ENCODE measurements at places on chromosomes 3 and 15.

- no peak for DNase-seq
These were observed 8.0 kb downstream of the TM6SF1 start for GRCh38 chr15:83115410-83115809.

DNA sequence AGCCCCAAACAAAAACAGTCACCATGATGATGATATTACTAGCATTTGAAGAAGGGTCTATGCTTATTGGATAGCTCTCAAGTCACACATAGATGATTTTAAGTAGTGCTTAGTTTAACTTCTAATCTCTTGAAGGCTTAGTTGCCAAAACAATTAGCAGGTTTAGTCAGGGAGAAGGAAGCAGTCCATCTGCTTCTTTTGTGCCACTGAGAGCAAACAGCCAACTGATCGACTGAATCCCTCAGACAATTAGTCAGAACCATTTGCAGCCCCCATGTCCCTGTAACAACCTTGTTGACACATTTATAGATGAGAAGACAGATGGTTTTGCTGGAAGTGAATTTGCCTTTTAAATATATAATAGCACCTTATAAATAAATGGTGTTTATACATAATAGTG, 585.1 kb upstream of the SUCLG2 start:
- no peak for DNase-seq

- no peak for DNase-seq
These were observed 636.1 kb downstream of the NTRK3 start for GRCh38 chr15:87620393-87620792.

DNA sequence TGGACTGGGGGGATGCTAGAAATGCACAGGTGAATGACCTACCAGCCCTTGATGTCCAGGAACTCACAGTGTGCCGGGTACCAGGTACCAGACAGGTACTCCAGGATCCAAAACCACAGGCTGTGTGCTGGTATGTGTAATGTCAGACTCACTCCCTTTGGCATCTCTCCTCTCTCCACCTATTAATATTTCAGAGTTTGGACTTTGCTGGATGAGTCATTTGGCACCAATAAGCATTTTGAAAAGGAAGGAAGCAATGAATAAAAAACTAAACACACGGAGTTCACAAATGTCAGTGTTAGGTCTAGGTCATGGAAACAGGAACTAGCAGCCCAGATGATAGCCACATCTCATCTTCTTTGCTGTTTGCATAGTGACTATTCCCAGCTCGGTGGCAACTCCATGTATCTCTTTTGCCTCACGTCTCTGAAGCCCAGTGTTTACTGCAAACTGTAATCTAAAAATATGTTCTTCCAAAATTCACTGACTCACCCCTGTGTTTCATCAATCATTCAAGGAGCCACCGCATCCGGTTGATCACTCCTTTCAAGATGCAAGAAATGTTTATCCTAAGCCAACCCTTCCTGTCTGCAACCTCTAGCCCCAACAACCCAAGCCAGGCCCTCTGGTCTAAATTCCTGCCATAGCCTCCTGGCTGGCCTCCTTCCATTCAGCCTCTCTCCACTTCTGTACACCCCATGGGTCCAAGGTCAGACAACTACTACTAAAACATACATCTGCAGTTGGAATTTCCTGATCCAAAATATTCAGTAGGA, 8.4 kb downstream of the ITGB5 start:
- DNase-seq = no peak

DNA sequence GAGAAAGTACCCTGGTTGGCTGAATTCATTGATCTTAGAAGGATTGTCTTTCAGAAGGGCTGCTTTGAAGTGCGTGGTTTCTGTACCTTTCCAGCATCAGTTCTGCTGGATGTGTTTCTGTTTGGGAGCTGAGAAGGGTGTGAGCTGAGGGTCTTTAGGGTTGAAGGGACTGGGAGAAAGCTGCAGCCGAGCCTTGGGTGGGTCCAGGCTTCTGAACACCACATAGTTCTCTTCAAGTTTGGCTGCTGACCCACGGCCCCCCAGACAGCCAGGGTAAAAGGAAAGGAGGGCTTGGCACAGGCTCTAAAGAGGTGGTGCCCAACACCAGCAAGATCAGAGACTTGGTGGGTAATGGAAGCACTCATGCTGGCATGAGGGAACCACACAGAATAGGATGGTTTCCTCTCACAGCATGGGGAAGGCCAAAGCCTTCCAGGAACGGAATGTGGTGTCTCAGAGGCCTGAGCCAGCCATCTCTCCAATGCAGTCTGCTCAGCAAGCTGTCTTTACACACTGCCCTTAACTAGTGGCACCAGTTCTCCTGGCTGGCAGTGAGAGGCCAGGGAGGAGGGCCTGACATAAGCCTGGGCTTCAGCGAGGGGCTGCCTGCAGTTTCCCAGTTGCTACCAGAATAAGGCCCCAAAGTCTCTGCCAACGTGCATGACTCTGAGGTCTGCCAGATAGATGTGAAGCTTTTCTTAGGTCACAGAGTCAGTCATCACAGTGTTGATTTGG, 239.0 kb upstream of the TRIM42 start:
- DNase-seq = no peak

GRCh38 chr3:157488144-157488543, 15.1 kb downstream of the VEPH1 start:
- DNase-seq = no peak

GRCh38 chr3:9779721-9780457, 10.1 kb upstream of the CAMK1 start:
- no peak for DNase-seq

GRCh38 chr15:27017168-27017809, 46.3 kb downstream of the GABRG3 start:
- DNase-seq = peak; percentile 43

DNA sequence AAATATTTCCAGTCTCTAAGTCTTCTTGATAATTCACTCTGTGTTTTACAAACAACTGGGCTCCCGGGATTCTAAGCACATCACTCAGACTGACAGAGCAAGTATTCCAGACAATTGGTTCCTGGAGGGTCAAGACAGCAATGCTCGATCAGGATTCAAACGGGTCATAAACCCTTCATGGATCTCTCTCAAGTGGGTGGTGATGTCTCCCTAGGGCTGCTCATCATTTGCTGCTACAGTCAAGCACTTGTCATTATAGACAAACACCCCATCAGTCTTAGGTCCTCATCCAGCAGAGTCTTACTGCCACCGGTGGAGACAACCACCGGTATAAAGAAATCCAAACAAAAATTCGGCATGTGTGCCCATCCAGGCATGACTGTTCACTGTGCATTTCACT, 921.1 kb downstream of the FHIT start:
- no peak for DNase-seq

GRCh38 chr3:6680119-6680806, 180.7 kb upstream of the GRM7 start:
- DNase-seq = no peak

DNA sequence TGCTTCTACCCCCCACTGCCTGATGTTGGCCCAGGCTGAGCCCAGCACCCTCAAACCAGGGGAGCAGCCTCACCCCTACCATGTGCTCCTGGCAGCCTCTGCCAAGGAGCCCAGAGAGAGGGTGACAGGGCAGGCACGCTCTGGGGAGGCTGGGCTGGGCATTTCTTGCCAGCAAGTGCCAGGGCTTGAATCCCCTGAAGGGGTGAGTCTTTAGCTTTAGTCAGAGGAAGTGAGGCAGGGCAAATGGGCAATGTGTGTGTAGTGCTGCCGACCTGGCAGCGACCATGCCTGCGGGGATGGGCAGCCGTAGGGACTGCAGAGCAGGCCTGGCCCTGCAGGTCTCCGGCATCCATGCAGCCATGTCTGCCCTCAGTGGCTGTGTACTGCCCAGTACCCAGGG, 18.1 kb downstream of the DUSP7 start:
- DNase-seq = no peak

- DNase-seq = no peak
These were observed 24.1 kb upstream of the MRPL3 start for GRCh38 chr3:131526801-131527347.

DNA sequence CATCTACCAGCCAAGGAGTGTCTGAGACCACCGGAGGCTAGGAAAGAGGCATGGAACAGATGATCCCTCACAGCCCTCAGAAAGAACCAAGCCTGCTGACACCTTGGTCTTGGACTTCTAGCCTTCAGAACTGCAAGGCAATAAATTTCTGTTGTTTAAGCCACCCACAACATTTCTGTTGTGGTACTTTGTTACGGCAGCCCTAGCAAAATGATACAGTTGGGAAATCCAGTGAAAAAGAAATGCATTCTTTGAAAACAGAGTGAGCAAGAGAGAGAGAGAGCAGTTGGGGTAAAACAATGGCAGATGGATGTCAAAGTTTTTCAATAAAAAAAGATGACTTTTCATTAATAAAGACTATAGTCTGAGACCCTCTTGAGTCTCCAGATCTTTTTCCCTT, 219.4 kb downstream of the NFKBIZ start:
- no peak for DNase-seq

DNA sequence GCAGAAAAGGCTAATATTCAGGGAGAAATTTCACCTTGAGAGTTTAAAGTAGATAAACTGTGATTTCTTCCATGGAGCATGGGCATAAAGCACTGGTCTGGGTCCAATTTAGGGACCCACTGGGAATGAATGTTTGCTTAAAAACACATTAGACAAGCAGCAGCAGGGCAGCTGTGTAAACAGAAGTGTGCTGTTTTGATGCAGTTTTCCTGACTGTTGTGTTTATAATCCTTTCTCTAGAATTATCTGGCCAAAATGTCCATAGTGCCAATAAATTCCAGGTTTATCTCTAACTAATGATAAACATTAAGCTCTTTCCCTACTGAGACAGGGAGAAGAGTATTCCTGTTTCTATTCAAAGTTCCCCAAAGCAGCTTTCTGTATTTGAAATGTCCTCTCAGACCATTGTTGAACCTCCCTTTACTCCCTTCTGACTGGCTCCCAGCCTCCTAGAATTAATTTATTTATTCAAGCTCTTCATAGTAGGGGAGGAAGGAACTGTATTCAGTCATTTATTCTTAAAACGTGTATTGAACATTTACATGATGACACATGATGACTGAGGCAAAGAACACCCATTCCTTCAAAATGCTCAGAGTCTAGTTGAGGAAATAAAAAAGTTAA, 7.0 kb upstream of the TM4SF18 start:
- no peak for DNase-seq

- DNase-seq = no peak
These were observed 587.4 kb upstream of the KCNMB2 start for GRCh38 chr3:177948716-177949425.

GRCh38 chr3:117752984-117753717, 1043.6 kb downstream of the TUSC7 start:
- no peak for DNase-seq

DNA sequence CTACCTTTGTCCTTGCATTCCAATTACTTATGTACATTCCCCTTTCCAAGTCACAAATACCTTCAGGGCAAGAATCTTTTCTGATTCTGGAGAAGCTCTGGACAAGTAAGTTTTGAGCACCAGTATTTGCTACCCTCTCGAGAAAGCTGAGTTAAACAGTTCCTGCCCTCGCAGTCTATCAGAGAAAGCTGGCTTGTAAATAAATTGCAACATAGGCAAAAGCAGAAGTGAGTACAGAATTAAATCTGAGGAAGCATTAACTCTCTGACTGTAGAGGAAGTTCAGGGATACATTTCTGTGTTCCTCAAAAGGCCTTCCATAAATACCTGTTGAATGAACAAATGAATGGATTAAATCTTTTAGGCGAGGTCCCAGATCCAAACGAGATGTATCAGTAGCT, 1.2 kb downstream of the OSBPL11 start:
- no peak for DNase-seq

DNA sequence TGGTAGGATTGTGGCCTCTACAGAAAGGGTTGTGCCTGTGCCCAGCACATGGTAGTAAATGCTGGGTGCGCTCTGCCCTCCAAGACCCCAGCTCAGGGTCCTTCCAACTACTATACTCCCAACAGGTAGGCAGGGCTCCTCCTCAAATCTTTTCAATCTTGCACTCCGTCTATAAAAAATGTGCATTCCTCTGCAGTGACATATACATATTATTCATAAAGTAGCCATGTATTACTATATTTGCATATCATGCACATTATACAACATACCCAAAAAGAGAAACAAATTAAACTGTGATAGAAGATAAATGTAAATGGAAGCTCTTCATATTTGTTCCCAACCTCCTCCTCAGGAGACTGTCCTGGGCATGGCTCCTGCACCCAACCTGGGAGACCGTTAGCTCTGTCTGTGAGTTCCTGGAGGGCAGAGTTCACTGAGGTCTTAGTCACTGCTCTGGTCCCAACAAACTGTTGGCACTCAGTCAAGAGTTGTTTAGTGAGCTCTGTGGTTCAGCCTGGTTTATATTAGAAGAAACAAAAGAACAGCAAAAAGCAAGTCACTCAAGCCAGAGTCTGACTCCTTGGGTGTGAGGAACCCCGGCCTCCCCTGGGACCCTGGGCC, 47.7 kb upstream of the GRIP2 start:
- DNase-seq = no peak

GRCh38 chr3:99644746-99645145, 6.4 kb downstream of the COL8A1 start:
- DNase-seq = no peak

DNA sequence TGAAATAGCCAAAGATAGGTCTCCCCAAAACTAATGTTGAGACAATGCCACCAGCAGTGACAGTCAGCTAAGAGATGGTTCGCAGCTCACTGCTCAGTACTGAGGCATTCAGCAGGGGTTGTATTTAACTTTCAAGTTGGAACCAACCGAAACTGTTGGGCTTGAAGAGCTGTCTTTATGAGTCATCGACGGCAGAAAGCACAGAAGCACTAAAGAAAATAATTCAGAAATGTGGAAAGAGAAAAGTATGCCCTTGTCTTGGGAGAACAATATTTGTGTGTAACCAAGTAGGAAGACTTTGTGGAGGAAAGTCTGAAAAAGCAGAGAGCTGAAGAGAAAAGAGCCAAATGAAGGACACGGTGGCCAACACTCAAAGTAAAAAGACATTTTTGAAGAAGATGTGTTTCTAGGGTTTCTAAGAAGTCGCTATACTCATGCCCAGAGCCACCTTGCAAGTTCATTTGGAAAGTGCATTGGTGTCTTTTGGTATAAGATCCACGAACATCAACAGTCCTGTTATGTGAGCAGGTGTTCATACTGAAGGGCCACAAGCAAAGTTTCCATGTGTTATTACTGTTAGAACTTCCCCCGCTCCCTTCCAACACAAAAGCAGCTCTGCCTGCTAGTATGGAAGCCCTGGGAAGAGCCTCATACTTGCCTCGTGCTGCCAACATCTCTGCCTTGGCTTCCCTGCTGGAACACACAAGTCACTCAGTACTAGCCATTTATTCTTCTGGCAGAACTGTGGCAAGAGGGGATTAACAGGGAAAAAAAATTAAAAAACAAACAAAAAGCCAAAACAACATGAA, 4.1 kb upstream of the RARB start:
- DNase-seq = no peak

GRCh38 chr3:182686033-182686886, 107.0 kb upstream of the ATP11B start:
- no peak for DNase-seq

GRCh38 chr3:58580826-58581327, 3.7 kb upstream of the FAM107A start:
- no peak for DNase-seq

GRCh38 chr3:115833074-115833473, 209.8 kb downstream of the GAP43 start:
- DNase-seq = no peak
